Activated naive CD4-positive, alpha-beta T cell treated with anti-CD3 and anti-CD28 coated beads, Interleukin-2, amount 50 U/mL, for 72 hours (primary cell): ENCODE measurements at places on chromosomes 1 and 21. TPM values are rescaled to one million over a fixed set of nuclear protein-coding genes. Genes with fewer than 3 reads are reported as not detected.

DNA sequence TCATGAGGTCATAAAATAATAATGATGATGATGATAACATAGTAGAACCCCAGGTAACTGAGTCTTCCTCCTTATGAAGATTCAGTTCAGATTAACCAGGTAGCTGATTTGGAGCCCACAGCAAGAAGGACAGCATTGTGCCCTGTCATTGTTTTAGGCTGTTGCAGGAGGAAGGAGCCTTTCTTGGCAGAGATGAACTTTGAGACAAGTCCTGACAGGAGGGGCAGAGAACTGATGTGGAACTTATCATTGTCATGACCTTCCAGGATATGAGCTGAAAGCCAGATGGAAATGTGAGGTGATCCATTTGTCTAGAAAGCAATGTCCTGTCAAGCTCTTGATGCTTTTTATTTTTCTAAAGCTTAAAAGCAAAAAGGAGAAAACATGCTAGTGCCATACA lies 132.6 kb upstream of the COA6 start:
- DNase-seq: no peak

DNA sequence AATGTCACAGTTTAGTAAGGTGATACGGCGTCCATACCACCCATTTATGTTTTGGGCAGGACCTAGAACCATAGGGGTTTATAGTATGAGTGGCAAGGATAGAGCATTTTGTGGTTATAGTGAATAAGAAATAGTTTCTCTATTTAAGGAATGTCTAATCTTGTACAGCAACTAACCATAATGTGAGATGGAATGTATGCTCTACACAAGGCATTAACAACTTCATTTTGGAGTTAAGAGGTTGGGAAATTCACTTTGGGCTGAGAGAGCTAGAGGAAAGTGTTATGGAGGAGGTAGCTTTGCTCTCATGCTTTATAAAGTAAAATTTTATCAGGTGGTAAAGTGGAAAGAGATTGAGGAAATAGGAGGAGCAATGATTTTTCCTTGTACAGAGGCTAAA lies 3.0 kb upstream of the MCL1 start:
- DNase-seq: no peak

DNA sequence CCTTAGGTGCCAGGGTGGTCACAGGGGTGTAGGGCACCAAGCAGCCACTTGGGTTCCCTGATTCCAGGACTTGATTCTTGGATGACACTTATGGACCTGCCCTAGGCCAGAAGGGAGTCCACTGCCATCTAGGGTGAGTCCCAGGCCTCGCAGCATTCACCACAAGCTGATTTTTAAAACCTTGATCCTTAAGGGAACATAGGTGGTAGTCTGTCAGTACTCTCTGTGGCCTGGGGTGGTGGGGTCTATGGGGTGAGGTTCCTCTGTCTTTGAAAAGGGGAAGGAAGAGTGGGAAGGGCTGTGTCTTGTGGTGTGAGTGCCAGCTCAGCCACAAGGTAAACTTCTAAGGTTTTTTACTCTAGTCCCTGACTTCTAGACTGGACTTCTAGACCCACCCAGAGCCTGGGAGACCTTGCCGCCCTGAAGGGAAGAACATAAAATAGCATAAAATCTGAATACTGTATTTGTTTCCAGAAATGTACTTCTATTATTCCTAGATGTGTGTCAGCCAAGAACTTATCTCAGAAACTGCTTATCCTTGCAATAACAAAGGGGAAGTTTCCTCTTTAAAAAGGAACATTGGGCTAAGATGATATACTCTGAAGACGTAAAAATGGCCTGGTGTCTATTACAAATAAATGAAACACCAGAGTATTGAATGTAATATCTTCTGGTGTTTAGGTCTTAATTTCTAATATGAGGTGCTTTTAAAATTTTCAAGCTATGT lies 757.3 kb downstream of the LTN1 start:
- no peak for DNase-seq

C1orf56 gene
- 1.0 TPM for total RNA-seq

GRCh38 chr1:152873495-152873894 lies 4.6 kb upstream of the SMCP start:
- no peak for DNase-seq

- DNase-seq: no peak
Measured at GRCh38 chr1:95232646-95233318, 1.2 kb upstream of the RWDD3 start.
